ENCODE measurements at places on chromosomes 7 and 10. TPM values are rescaled to one million over a fixed set of nuclear protein-coding genes. Genes with fewer than 3 reads are reported as not detected.

DEPP1 gene
- total RNA-seq, result 1.2 TPM

ENTPD1 gene
- total RNA-seq, result not detected

C10orf53 gene
- total RNA-seq, result not detected

SOSTDC1 gene
- not detected for total RNA-seq

ELFN1 gene
- total RNA-seq, result under 0.01 TPM

TSC22D4 gene
- total RNA-seq, result 29.4 TPM

FZD8 gene
- 19.6 TPM for total RNA-seq

GDF2 gene
- not detected for total RNA-seq

CNPY1 gene
- total RNA-seq, result not detected

ATP6V1F gene
- 111 TPM for total RNA-seq

All from placental epithelial cell (primary cell).